Anterior cingulate cortex (tissue), 58 donors: ENCODE measurements at places on chromosomes 6 and 20.

DNA sequence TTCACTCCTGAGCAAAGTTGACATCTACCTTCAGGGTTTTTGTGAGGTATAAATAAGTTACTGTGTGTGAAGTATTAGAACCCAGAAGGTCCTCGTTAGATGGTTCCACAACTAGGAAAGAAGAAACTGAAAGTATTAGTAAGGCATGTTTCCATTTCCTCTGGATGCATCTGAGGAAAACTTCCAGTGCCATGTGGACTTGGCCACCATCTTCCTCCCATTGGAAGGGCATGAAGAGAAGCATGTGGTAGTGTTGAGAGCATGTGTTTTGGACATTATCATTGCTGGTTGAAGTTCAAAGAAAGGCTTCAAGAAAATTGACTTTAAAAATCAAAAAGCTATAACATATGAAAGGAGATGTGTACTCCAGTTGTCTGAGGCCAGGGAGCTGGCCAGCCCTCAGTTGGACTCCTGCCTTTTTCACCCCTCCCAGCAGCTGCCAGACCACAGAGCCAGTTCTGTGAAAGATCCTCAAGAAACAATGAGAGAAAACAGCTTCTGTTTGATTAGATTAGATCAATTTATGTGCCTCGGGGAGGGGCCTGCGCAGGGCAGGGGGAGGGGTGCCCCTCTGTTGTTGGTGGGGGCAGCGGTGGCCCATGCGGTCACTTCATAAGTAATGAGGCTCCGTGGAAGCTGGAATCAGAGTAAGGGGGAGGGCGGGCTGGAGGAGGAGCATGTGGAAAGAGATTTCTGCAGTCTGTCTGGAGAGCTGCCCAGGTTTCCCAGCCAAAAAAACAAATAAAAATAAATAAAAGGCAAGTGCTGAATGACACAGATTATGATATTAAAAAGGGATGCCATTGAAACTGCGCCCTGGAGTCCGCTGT lies 154.0 kb downstream of the JARID2 start:
- peak; percentile 83 for DNase-seq

- DNase-seq = no peak
Measured at GRCh38 chr6:134636186-134636799, 313.6 kb downstream of the ALDH8A1 start.

DNA sequence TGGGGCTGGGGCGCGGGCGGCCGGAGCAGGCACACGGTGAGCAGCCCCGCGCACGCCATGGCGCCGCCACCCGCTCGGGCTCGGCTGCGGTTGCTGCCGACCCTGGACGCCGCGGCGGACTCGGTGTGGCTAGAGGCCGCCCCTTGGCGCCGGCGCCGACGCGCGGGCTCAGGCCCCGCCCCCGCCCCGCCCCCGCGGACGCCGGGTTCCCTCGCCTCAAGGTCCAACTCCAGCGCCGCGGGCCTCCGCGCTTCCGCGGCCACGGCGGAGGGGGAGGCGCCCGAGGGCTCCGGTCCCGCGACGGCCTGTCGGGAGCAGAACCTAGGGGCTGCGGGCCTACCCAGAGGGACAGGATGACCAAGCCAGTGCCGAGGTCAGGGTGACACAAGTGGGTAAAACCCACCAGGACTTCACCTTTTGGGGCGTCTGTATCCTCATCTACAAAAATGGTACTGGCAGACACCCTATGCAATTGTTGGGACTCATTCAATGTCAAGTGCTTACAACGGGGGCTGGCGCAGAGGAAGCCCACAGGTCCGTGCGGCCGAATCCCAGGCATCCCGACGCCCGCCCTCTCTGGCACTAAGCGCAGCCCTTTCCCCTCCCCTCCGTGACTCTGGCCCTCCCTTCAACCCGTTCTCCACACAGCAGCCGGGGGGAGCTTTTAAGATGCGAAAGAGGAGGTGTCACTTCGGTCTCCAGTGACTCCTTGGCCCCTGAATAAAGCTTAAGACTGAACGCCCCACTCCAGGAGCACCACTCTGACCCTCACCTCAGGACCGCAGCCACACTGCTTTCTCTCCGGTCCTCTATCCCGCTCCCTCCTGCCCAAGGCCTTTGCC lies at the start of gene NECAB3:
TSS of gene NECAB3 (minus strand) at position 135 of the 842 bp plus-strand sequence. CDS start at position 59, 76 bp downstream.
- peak; percentile 59 for DNase-seq

- no peak for DNase-seq
Measured at GRCh38 chr6:70411542-70412251, 1.6 kb upstream of the FAM135A start.

GRCh38 chr6:13795041-13795750 lies 19.2 kb downstream of the MCUR1 start:
- peak; percentile 50 for DNase-seq
